ENCODE measurements at places on chromosomes 1 and 21.
A peak's percentile ranks its signal among the peaks of the same experiment; 100 is the strongest.

DNA sequence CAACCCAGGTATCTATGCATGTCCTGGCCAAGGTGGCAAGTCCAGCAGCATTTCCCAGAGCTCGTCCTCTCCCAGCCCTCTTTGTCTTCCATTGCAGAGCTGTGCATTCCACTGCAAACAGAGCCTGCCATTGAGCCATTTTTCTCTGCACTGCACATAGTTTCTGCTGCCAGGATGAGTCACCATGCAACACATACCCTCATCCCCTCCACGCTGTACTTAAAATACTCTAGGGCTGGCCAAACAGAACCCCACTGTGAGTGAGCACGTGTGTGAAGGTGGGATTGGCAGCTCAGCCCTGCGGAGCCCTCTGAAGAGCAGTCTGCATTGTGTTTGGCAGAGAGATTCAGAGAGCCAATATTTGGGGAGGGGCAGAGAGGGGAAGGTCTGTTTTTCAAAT lies 3.9 kb upstream of the ATP1B1 start:
- no peak for DNase-seq

GRCh38 chr1:100313382-100313781 lies 38.9 kb upstream of the CDC14A start:
- DNase-seq, result no peak

DNA sequence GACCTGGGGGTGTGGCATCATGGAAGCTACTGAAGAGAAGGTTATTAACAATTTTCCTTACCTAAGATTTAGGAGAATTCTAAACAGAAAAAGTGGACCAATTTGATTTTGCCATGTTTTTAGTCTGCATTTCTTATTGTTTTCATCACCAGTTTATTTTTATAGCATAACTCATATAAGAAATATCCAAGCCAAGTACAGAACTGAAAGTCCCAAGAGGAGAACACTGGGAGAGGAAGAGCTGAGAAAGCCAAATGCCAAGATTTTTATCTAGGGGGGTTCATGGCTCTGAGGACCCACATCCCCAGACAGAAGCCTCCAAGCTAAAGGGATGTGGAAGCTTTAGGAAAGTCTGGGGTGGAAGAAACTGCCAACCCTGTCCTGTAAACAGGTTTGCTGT lies 109.4 kb upstream of the DUSP10 start:
- DNase-seq, result no peak

DNA sequence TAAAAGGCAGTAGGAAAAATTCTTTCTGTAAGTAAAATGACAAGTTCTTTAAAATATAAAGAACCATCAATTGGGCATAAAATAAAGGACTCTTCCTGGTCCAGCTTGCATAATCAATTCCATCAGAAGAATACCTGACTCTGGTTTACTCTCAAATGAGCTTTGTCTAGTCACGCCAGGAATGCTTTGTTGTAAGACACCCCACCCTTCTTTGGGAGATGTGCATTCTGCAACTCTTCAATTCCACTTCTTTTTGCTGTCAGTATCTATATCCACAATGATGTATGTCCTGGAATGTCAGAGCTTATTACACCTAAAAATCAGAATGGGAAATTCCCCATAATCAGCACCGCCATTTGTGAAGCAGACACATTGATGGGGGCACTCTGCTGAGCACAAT lies 76.1 kb downstream of the PTPN14 start:
- no peak for DNase-seq

- DNase-seq, result no peak
Measured at GRCh38 chr1:116991171-116991845, 10.3 kb upstream of the CD101 start.

DNA sequence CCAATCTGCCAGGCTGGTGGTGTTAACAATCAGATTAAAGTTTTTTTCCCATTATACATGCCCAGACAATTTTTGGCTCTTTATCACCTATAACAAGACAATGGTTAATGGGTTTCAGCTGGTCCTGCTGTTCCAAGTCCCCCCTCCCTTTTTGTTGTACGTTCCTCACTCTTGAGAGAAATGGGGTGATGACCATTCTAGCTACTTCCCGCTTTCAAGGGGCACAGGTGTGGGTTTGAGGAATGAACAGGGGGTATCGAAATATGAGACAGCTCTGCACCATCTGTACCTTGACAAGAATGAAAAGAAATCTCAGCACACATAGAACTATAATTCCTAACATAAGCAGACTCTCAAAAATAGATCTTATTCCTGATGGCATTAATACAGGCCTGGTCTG lies 326.8 kb downstream of the PTPRU start:
- no peak for DNase-seq

GRCh38 chr21:32163386-32163785 lies 115.5 kb downstream of the MIS18A start:
- no peak for DNase-seq

DNA sequence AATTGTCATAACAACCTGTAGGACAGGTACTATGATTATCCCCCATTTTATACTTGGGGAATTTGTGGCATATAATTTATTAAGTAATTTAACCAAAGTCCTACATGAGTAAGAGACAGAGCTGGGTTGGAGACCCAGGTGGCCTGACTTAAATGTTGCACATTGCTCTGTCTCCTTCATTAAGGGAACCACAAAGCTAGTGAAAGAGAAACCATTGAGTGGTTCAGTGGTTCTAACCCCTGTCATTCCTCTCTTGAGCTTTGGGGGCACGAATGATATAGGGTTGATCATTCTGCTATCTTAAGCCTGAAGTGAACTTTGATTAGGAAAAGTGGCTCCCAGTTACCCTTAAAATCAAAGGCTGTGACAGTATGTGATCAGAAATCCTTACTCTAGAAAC lies 5.3 kb upstream of the MAP3K7CL start:
- DNase-seq, result no peak

GRCh38 chr1:208171616-208172422 lies 72.4 kb downstream of the PLXNA2 start:
- DNase-seq, result no peak

GRCh38 chr1:221478050-221478949 lies 263.6 kb downstream of the DUSP10 start:
- DNase-seq, result peak; percentile 51

DNA sequence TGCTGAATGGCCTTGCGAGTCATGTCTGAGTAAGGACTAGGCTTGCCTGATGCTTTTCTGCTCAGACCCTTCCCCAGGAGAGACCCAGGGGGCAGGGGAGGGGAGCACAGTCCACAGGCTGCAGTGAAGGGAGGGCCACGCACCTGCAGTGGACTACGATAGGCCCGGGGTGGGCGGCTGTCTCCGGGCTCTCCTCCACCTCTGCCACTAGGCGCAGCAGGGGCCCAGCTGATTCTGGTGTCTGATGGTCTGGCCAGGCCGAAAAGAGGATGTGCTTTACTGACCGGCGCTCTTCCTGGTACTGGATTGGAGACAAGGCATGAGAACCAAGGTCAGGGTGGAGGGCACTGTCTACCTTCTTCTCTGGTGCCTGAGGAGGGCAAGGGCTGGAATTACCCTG lies 7.9 kb upstream of the ARL8A start:
- DNase-seq, result no peak

DNA sequence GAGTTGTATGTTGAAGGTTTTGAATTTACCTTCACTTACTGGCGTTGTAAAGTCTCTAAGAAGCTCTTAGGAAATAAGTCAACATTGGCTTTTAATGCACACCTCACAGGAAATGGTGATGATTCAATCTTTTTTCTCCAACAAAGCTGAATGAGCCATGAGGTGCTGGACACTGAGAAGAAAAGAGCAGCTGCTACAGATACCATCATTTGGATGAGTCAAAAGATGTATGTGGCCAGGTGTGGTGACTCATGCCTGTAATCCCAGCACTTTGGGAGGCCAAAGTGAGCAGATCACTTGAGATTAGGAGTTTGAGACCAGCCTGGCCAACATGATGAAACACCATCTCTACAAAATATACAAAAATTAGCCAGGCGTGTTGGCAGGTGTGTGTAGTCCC lies 3.3 kb upstream of the IL23R start:
- DNase-seq, result no peak

- DNase-seq, result no peak
Measured at GRCh38 chr1:213572912-213573647, 414.7 kb upstream of the PROX1 start.

Measured in activated T-cell treated with anti-CD3 and anti-CD28 coated beads, Interleukin-2, amount 50 U/mL, for 1 hour (primary cell).